ENCODE measurements at places on chromosomes 12 and 14.

GRCh38 chr12:52203079-52203921 is 11.5 kb upstream of the KRT80 start:
- no peak for DNase-seq

DNA sequence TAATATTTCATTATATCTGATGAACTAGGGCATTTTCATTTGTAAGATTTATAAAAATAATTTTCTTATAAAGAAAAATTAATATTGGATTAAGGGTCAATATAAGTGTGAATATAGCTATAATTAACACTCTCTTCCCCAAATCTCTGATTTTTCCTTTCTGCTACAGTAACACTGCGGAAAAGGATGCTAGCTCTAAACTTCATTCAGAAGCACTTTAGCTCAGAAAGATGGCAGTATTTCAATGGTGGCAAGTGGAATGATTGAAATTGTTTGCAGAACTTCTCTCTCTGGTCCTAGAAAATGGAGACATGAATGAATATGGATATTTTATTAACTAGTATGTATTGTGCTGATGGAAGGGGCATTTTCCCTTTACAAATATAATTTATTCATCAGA is 8.4 kb downstream of the NPAS3 start:
- no peak for DNase-seq

GRCh38 chr14:75120541-75121291 is 6.1 kb downstream of the NEK9 start:
- DNase-seq, result no peak

DNA sequence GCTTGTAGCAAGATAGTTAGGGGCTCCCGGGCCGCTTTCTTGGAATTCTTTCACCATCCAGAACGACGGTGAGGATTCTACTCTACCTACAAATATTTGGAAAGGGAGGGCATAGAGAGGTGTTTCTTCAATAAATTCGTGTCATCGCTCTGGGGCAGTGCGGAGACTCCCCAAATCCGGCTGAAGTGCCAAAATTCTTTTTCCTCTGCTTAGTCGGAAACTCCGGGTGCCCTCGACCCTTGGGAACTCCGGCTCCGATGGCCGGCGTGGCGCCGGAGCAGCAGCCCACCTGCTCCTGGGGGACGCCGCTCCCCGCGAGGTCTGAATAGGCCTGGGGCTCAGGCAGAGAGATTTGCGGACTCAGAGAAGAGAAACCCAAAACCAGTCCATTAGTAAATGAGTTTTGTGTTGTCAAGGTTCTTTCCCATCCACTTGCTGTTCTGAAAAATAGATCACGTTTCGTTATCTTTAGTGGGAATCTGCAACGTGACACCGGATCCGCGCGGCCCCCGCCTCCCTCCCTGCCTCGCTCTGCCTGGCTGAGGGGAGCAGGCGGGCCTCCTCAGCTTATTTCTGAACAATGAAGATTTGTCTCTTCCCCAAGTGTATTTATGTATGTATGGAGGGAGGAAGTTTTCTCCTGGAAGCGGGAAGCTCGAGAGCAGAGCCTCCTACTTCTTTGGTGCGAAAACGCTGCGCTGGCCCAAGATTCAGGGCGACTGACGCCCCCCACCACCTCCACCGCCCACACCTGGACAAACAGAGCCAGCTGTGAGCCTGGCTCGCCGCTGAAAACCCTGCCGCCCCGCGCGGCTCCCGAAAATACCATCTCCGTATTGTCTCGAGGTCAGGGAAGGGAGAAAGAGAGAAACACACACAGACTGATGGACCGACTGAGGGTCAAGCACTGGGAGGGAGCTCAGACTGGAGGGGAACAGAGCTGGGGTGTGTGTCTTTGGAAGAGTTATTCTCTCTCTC is 3.7 kb upstream of the SIX1 start:
- DNase-seq, result no peak

DNA sequence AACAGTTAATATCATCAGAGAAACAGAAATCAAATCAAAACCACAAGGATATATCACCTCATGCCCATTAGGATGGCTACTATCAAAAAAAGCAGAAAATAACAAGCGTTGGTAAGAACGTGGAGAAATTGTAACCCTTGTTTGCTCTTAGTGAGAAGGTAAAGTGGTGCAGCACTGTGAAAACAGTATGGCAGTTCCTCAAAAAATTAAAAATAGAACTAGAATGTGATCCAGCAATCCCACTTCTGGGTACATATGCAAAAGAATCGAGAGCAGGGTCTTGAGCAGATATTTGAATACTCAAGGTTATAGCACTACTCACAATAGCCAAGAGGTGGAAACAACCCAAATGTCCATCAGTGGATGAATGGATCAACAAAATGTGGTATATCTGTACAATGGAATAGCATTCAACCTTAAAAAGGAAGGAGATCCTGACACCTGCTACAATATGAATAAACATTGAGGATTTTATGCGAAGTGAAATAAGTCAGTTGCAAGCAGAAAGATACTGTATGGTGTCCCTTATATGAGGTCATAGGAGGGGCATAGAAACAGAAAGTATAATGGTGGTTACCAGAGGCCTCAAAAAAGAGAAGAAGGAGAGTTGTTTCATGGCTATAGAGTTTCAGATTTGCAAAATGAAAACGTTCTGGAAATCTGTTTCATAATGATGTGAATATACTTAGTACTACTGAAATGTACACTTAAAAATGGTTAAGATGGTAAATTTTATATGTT is 131.0 kb upstream of the EEA1 start:
- DNase-seq, result no peak

DNA sequence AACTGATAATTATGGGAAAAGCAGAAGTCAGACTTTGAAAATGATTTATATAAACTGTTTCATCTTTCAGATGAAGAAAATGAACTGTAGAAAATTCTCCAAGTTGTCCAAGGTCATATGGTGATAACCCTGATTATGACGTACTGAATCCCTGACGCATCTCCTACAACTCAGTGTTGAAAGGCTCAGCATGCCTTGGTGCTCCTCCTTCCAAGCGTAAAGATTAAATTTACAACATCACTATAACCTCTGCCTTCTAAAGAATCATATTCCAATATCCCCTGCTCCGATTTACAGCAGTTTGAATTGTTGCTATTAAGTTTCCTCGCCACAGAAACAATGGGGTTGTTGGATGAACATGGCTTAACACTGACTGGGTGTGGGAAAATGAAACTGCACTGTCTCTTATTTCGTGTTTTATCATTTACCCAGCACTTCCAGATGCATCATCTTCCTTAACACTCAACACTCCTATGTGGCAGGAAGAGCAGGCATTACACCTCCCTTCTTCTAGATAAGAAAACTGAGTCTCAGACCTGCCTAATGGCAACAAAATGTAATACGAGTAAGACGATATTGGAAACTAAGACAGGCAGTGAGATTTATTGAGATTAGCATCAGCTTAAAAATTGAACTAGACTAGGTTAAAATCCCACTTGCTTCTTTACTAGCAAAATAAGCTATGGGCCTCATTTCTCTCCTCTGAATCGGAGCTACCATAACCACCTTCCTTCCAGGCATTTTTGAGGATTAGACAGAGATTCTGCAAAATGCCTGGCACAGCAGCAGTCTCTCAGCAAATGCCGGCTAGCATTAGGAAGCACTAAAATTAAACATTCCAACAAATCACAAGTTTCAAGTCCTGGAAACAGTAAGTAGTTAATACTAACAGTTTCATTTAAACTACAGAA is 74.2 kb downstream of the PPM1H start:
- DNase-seq, result no peak

DNA sequence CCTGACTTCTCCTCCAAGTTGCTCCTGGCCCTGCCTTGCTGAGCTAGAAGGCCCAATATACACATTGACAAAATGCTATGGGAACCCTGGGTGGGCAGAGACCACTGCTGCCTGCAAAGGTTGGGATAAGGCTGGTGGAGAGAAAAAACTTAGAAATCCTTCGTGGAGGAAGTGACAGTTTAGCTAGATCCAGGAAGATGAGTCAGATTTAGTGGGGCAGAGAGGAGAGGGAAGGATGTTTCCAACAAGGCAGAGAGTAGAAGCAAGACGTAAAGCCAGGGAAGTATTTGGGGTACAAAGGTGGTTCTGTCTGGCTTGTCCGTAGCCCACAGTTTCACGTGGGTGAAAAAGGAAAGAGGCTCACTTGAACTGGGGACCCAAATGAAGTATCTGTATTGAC is 69.0 kb upstream of the CLMN start:
- no peak for DNase-seq

- no peak for DNase-seq
Measured at GRCh38 chr14:34713681-34714319, 593 bp downstream of the CFL2 start.

DNA sequence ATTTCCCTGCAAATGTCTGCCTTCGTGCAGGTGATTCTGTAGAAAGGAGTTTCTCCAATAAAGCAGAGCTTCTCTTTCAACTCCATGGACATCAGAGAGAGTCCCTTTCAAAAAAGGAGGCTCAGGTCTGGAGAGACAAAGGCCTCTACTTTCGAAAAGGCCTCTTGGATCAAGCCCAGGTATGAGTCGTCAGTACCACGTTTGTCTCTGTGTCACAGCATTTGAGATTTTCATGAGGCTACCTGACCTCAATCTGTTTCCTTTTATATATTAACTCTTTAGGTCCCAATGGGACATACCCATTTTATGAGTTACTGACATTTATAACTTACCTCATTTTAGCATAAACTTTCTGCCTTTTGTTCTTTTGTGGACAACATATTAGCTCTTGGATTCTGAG is 290.8 kb downstream of the RPAP3 start:
- DNase-seq, result no peak

DNA sequence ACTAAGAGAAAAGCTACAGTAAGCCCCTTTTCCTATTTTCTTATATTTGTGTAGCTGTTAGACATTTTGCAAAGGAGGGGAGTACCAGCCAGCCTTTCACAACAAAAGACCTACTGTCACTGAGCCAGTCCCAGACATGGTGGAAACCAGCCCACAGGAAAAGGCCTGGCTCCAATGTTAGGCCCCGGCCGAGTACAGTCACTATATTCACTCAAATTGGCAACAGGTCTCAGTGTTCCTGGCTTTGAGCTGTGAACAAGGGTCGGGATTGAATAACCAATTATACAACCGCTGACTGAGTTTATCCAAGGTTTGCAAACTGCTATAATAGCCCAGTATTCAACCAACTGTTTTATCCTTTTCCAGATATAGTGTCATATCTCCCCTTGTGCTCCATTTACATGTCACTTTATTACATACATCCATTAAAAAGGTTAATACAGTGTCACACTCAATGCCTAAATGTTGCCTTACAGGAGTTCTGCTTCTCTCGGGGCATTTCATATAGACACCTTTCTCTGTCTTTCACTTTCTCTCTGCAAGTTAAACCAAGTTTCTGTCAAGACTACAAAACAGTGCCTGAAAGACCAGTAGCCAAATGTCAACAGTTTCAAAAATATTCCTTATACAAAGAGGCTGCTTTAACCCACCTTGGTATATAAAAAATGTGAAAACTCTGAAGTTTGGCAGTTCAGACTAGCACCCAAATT is 178.1 kb downstream of the SOX5 start:
- DNase-seq, result no peak

DNA sequence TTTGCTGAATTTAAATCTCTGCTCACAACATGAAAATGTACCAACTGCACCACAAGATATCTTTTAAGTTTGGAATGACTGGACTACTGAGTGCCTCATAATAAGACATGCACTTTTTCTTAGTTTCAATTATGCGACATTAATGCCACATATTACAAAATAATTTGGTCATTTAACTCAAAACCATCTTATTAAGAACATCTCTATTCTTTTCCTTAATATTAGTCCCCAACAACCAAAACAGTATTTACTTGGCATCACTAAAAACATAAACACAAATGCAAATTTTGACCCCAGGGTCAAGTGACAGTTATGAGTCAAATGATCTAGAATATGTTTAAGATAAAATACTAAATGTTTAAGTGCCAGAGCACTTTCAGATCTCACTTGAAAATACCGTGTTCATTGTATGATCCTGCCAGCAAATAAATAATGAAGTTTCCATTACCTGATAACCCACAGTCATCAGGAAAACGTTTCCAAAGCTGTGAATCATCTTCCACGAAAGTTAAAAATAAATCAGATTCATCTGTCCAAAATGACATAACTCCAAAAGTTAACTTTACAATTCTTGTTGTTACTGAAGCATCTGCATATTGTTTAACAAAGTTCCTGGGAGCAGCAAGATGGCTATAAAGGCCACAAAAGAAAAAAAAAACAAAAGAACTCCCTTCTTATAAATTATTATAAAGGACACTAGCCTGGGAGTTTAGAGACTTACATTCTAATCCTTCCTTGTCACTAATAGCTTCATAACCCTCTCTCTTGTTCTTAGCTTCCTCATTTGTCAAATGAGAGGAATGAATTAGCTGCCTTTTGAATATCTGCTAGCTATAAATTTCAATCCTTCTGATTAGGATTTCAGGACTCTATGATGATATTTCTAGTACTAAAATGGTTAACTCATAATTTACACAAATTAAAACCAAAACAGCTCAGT is 30.5 kb upstream of the AP4S1 start:
- DNase-seq, result no peak

- DNase-seq, result no peak
Measured at GRCh38 chr12:41459906-41460214, 271.7 kb downstream of the PDZRN4 start.

- DNase-seq, result no peak
Measured at GRCh38 chr14:79834868-79835267, 376.4 kb downstream of the DIO2 start.
